ENCODE measurements at places on chromosomes 5 and 9.

DNA sequence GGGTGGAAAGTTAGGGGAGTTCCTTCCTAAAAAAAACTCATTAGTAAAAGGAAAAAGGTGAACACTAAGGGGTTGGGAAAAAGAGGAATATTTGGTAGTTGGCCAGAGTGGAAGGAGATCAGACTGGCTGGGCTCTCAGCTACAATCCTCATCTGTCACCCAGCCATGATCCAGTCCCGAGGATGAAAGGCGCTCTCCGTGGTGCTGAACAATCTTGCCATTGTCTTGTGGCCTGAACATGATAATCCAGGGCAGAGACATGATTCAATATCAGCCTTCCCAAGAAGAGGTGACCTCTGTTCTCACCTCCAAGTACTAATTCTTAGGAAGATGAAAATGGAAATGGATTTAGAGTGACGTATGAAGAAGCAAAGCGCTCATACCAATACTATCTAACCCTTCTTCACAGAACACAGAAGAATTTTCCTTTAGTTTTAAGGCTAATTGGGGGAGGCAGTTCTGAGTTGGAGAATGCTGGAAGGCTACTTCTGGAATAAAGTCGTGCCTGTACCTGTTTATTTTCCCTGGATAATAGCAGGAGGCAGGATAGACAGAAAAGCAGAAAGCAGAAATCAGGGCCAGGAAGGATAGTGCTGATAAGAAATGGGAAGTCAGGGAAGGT, 36.6 kb upstream of the MYORG start:
- DNase-seq: peak; percentile 86

GRCh38 chr5:87022415-87022814, 245.3 kb upstream of the RASA1 start:
- peak; percentile 35 for DNase-seq

- no peak for DNase-seq
Observed at GRCh38 chr5:129547137-129547536, 87.0 kb downstream of the ADAMTS19 start.

- no peak for DNase-seq
Observed at GRCh38 chr9:112554516-112554915, 67.9 kb downstream of the KIAA1958 start.

GRCh38 chr5:172758077-172758833, 12.7 kb downstream of the DUSP1 start:
- no peak for DNase-seq

- no peak for DNase-seq
Observed at GRCh38 chr9:10999646-11000045, 386.8 kb upstream of the PTPRD start.

DNA sequence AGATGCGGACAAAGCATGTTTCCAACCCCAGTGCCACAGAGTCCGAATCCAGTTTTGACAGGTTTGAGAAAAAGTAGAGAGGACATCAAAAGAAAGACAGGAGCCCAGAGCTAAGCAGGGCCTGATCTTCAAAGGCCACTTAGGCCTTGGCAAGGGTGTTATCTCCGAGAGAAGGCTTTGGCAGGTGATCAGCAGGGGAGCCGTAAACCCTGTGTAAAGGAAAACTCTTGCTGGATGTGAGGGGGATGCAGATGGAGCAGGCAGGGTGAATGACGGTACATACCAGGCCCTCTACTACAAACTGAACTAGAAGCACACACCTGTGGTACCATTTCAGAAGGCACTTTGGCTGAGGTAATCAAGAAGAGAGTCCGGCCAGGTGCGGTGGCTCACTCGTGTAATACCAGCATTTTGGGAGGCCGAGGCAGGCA, 1.4 kb upstream of the HNRNPH1 start:
- peak; percentile 45 for DNase-seq

DNA sequence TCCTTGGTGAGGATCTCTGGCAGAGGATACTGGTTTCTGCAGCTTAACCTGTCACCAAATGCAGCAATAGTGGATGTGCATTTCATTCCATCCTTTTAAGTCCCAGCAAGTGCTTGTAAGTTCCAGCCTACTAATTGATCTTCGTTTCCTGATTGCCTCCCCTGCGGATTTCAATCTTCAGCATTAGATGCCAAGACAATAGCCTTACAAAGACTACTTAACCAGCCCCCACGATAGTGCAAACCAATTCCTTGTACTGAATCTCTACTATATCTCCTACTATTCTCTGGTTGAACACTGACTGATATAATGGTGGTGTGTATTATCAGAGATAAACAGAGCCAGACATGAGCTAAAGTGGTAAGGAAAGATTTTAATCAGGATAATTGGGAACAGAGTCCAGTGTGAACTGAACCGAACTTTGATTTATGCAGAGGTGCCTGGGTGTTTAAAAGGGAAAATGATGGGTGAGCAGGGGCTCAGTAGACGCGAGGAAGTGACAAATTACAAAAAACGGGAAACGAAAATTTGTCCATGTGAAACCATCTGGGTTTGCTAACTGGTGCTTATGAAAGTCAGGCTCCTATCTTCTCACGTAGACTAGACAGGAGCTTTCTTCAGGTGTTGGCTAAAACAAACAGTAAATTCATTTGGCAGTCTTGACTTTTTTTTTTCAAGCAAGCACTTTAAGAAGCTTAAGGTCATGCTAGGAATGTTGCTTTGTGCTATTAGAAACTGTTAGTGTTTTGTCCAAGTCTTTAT, 106.9 kb upstream of the ST8SIA4 start:
- no peak for DNase-seq

- DNase-seq: no peak
Observed at GRCh38 chr5:79547982-79548381, 34.0 kb upstream of the HOMER1 start.

- DNase-seq: no peak
Observed at GRCh38 chr9:134372581-134373267, 46.5 kb downstream of the RXRA start.

DNA sequence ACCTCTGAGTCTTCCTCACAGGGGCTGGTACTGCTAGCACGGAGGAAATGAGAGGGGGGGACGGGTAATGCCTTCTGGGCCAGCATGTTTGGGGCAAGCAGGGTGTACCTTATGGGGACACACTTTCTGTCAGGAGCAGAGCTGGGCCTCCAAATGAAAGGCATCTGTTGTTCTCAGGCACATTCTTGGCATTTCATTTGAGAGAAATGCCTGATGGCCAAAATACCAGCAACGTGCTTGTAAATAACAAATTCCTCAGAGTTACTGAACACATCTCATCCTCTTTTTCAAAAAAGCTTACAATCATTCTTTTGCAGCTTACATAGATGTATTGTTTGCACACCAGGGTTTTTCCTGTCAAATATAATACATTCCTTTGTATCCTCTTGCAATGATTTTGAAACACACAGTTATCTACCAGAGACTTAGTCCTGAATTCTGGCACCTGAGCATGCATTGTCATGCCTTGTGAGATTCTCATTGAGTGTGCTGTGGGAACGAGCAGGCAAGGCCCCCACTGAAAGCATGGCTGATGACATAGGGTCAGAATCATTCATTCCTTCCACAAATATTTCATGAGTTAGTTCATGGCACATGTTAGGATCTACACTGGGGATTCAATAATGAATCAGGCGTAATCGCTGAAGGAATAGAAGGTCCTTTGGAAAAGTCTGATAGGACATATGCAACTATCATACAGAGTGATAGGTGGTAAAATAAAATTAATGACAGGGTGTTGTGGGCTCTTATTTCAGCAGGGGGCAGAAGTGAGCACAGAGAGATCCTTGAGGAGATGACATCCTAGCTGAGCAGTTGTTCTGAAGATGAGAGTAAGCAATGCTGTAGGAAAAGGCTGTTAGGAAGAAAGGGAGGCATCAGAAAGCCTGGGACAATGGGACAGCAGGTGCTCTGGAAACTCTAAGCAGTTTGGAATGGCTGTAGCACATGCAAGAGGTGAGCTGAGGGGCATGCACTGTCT, 260.9 kb upstream of the TUT7 start:
- DNase-seq: peak; percentile 37

DNA sequence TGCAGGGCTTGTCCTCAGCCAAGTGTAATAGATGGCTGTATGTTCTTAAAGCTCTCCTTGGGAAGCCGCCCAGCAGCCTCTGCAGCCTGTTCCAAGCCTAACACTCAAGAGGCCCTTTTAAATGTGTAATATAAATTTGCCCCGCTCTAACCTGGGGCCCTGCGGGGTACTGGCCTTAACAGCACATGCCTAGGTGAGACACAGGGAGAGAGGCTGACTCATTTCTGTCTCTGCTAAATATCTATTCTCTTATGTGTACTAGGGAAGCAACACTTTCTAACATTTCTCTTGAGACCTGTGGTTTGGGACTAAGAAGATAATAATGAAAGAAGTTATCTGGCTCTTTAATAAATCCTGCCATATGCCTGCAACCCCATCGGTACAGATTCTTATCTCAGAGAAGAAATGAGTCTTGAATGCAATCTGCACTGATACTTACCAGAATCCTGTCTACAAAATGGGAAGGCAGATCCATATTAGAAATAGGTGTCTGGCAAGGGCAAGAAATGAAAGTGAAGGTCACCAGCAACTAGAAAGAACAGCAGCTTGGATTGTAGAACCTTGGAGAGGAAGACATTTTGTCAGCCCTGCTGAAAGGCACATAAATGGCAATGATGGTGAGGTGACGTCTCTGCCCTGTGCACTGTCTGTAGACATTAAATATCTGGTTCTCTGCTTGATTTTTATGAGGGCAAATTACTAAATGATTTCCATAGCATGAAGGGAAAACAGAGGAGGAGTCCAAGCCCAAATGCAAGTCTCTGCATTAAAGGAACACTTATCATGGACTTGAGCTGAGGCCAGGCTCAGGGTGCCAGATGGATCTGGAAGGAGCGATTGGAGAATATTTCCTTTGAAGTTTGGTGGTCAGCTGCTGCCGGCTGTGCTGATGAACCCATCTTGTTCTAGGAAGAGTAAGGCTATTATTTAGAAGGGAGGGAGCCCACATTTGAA, 14.5 kb upstream of the TGFBI start:
- DNase-seq: no peak

DNA sequence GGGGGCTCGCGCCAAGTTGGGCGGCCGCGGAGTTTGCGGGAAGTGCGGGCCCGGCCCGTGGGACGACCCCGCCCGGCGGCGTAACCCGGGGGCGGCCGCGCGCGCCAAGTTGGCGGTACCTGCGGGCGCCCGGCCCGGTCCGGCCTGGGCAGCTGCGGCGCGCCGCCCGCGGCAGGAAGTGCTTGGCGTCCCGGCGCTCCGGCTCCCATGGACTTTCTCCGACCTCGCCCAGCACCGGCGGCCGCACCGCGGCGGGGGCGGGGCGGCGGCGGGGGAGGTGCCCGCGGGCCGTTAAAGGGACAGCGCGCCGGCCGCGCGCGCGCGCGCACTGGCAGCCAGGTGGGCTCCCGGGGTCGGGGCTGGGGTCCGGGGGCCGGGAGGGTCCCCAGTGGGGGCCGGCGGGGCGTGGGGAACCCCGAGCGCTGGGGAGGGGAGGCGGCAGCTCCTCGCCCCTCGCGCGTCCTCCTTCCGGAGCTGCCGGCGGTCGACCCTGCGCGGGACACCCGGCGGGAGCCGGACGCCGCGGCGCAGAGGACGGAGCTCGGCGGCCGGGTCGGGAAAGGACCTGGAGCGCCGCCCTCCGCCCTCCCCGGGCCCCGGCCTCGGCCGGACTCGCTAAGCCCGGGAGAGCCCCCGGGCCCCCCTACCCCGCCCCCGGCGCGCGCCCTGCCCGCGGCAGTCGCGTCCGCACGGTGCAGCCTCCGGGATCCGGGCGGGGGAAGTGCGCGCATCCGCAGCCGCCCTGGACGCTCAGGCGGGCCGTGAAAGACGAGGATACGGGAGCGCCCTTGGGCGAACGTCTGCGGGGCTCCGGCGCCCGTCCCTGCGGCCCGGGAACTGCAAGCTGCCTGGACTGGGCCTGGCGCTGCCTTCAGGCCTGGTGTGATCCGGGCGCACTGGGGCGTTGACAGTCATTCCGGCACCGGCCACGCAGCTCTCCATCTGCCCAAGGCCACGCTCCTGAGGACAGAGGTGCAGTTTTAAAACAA, at the start of gene NACC2:
NACC2 (minus strand) TSS at position 220 of the 989 bp plus-strand sequence. CDS start 44,768 bp downstream, outside the sequence.
- peak; percentile 71 for DNase-seq

- DNase-seq: no peak
Observed at GRCh38 chr9:99253134-99253533, 31.1 kb downstream of the SEC61B start.

DNA sequence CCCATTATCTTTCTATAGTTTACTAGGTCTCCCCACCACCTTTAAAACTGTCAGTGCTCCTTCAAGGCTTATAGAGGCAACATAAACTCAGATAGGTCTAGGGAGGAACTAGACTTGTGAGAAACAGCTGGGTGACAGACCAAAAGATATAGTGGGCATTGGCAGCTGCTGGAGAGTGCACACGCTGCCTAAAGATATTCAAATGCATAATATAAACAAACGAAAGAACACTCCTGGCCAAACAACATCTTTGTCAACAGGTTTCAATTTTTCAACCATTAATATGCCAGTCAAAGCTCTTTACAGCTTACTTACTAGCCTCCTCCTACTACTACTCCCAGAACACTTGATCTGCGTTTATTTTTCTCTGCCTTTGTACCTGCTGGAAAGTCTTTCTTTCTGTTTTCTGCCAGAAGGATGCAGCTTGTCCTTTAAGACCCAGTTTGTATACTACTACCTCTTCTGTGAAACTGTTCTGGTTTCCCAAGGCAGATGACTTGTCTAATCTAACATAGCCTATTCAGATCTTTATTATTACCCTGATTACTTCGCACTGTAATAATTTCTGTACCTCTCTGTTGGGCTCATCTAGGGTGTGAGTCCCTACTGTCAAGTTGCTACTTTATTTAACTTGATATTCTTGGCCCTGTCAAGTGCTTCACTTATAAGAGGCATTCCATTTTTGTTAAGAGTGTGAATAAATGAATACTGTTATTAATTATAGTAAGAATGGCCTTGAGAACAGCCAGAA, 14.3 kb downstream of the KDM3B start:
- peak; percentile 25 for DNase-seq

DNA sequence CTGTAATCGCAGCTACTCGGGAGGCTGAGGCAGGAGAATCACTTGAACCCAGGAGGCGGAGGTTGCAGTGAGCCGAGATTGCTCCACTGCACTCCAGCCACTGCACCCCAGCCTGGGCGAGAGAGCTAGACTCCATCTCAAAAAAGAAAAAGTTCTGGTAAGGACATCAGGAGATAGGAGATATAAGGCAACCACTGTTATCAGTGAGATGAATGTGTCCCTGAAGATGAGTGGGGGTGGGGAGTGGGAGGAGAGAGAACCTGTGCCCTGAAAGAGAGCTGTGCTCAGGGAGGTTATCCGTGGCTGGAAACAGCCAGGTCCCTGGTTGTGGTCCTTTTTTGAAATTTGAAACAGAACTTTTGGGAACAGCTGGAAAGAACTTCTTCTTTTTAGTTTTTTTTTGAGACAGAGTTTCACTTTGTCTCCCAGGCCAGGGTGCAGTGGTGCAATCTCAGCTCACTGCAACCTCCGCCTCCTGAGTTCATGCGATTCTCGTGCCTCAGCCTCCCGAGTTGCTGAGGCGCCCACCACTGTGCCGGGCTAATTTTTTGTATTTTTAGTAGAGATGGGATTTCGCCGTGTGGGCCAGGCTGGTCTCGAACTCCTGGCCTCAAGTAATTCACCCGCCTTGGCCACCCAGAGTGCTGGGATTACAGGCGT, 2.6 kb downstream of the PTPA start:
- DNase-seq: peak; percentile 77

DNA sequence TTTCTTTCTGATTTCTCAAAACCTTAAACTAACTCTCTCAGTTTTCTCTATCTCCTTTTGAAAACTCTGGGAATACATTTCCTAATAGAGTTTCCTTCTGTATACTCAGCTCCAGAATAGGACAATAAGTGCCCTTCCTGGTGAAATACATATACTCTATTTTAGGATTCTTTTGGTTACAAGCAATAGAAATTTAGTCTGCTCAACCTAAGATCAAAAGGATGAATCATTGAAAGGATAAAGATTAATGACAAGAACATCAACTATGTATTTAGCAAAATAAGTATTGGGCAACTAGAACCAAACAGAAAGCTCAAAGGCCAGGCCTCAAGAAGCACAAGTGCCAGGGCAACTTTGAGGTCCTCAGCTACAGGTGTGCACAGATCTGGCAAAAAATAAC, 127.1 kb downstream of the ADAMTSL1 start:
- no peak for DNase-seq
